ENCODE measurements at places on chromosomes 7 and 10.
A peak's percentile ranks its signal among the peaks of the same experiment; 100 is the strongest.

DNA sequence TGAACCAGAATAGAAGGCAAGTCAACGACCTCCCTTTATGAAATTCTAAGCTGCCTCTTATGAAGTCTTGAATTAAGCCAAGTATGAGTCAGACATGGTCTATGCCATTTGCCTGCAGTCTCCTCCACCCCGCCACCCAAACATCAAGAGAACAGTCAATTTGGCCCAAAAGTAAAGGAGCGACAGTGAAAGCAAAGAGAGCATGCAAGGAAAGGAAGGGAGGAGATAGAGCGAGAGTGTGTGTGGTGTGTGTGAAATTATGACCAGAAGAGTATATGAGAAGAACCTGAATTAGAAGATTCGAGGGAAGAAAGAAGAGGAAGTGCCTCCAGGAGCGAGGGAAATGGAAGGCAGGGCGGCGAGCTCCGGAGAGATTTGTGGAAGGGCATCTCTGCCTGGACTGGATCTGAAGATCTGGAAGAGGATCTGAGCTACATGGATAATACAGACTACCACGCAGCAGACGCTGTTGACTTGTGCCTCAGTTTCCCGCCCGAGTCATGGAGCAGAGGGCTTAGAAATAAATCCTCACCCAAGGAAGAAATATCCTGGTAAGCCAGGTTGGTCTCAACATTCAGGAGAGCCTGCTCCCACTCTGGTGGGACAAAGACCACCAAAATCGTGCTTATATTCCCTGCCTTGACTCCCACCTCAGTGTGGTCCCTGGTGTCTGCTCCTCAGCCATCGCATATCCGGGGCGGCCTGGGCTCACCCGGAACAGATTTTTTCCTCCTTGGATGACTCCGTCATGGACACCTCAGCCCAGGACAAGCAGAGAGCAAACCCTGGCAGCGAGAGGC is 459 bp downstream of the ZDHHC6 start:
- DNase-seq = peak; percentile 10

- no peak for DNase-seq
These were observed 41.5 kb upstream of the PPP3CB start for GRCh38 chr10:73537288-73537687.

- no peak for DNase-seq
These were observed 22.1 kb downstream of the ANTXRL start for GRCh38 chr10:46308666-46309450.

DNA sequence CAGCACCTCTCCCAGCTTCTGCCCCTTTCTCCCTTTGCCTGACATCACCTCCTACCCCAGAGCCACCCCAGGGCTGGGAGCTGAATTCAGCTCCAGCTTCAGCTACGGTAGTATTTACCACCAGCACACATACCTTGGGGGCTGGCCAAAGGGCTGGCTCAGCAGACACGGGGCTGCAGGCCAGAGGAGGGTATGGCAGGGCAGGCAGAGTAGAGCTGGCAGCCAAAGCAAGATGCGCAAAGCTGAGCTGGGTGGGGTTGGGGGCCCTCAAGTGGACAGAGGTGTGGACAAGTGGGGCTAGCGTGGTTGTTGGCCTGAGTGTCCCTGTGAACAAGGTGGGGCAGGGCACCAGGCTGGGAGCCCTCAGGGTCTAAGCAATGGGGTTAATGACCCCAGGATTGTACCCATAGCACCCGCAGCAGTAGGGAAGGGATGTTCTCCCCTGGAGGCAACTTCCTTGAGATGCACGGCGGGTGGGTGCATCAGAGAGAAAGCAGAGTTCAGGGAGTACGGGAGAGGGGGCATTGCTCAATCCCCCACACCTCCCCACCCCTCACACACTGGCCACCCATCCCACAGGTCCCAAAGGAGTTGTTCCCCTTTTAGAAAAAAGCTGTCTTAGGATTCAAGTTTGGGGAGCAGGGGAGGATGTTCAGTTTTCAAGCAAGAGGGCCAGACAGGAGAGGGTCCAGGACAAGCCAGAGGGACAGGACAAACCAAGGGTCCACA is 8.0 kb downstream of the VSIR start:
- DNase-seq = no peak

DNA sequence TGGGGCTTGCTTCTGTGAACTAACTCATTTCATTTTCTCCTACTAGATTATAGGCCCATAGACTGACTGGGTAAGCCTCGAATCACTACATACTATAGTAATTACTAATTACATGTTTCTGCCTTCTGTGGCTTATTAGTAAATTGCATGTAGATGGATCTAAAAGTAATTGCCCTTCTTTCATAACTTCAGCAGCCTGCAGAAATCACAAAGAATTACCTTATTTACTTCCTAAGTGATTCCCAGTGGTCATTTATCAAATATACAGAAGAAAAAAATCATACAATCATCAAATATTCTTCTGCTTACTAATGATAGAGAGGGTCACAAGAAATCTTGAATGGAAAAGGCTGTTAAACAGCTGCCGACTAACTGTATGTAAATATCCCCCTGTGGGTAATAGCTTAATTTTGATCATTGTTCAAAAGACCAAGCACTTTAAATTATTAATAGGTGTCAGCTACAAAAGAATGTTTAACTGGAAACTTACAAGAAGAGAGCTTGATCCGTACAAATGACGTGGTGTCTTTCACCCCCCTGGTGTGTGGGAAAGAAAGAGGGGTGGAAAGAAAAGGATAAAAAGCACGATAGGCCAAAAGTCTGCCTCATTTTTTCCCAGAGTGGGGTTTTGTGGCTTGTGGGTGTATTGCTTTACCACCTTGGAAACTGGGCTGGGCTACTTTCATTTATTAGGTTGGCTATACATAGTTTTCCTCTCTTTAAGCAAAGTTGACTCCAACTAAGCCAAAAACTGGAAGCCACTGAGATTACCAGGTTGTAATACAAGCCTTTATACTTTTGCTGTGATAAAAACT is 361.8 kb upstream of the ZMIZ1 start:
- DNase-seq = no peak

DNA sequence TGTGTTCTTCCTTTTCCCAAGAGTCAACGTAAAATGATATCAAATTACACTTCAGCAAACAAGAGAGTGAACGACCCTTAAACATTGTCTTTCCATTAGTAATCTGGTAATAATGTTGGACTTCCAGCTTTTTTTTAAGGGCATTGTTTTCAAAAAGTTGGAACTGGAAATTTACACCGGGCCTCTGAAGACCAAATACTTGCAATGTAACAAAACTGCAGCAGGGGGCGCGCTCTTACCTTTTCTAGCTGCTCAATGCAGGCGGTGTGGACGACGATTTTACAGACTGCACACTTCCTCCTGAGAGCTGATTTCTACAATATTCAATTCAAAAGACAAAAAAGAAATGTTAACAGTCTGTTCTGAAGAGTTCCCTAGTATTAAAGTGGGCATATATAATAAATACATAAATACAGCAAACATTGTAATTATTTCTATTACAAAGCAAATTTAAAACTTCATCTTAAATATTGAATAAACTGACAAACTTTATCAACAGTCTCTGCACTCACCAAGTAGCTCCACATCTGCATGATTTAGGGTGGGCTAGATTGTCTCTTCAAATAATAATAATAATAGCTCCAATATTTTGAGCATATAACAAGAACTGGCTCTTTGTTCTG is 190.4 kb downstream of the DGKI start:
- DNase-seq = peak; percentile 56

GRCh38 chr7:37952240-37952639 is 31.8 kb downstream of the EPDR1 start:
- DNase-seq = no peak

DNA sequence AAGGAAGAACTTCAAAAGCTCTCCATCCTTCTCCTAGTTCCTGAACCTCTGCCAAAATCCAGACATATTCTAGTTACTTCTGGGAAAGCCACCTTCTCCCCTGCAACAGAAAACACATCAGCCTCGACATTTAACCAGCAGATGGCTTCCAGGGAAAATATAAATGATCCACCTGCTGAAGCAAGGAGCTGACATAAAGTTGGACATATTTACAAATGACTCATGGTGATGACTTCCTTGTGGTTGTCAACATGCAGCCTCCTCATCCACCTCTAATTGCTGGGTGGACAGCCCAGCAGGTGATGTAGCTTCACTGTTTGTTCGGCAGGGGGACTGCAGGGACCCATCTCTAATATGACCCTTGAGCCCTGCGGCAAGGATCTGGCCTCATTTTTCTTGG is 266.0 kb downstream of the C7orf25 start:
- no peak for DNase-seq

DNA sequence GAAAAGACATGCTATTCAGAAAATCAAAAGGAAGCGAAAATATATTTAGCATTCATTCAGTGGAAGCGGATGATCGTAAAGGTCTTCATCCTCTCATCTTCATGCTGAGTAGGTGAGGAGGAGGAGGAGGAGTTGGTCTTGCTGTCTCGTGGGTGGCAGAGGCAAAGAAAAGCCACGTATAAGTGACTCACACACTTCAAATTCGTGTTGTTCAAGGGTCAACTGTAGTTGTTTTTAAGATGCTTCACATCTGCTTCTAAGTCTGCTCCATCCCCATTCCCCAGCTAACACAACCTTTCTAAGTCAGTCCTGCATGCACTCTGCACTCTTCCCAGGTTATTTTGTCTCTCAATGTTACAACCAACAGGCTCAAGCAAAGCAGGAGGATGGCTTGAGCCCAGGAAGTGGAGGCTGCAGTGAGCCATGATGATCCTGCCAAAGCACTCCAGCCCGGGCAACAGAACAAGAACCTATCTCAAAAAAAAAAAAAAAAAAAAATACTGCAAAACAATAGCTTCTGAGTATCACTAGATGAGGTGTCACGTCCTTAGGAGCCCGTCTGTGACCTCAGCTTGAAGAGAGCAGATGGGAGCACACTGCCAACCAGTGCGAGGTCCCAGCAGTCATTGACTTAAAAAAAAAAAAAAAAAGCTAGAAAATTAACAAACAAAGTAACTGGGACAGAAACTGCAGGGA is 70.5 kb downstream of the SFMBT2 start:
- DNase-seq = no peak

DNA sequence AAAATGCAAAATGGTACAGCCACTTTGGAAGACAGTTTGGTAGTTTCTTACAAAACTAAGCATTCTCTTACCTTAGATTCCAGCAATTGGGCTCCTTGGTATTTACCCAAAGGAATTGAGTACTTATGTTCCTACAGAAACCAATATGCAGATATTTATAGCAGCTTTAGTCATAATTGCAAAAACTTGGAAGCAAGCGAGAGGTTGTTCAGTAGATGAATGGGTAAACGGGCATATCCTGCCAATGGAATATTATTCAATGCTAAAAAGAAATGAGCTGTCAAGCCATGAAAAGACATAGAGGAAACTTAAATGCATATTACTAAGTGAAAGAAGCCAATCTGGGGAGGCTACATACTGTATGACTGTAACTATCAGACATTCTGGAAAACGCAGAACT is 926.7 kb downstream of the TYW1 start:
- DNase-seq = no peak

DNA sequence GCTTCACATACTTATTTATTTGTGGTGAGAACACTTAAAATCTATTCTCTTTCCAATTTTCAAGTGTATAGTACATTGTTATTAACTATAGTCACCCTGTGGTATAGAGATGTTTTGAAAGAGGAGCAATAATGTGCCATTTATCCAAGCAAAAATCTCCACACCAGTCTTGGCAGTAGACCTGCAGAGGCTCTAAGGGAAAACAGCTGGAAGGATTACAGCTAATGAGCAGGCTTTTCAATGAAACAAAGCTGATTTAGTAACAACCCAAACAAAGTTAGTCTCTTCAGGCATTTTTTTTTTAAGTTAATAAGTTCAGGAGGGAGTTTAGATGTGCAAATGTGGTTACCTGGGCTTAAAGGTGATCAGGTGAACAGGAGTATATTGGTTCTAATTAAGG is 101.9 kb downstream of the EVX1 start:
- DNase-seq = no peak

- peak; percentile 11 for DNase-seq
These were observed 8.9 kb downstream of the LCOR start for GRCh38 chr10:96840841-96841518.

DNA sequence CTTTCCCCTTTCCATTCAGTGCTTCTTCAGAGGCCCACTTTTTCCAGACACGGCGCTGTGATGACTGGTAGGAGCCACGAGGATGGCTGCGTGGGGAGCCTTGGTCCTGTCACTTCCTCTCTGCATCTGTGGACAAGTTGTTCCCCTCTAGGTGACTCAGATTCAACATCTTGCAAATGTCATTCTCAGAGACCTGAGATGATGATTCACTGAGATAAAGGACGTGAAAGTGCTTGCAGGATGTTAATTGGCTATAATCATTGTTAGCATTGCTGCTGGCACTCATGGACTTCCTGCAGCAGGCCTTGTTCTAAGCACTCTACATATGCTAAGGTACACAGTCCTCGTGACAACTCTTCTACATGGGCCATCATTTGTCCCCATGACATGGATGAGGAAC is 489.8 kb upstream of the ZMIZ1 start:
- DNase-seq = no peak

- DNase-seq = no peak
These were observed 269.1 kb downstream of the ZNF248 start for GRCh38 chr10:37588299-37588698.

GRCh38 chr10:44771233-44771995 is 139.7 kb upstream of the TMEM72 start:
- DNase-seq = no peak

DNA sequence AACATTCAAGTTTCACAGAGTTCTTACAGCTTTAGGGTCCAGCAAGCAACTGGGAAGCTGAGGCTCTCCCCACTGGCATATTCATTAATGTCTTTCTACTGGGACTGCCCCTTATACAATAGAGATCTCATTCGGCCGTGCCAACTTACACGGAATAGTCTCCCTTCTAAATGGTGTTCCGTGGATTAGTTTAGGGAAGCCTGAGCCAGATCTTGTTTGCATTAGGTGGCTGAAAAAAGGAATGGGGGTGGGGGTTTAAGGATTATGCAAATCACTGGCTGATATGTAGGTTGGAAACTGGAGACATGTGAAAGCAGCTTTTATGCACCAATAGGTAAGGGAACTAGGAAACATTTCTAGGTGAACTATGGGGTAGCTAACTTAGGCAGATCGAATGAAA is 218.3 kb downstream of the TRIL start:
- no peak for DNase-seq

GRCh38 chr7:42074076-42074475 is 162.9 kb downstream of the GLI3 start:
- no peak for DNase-seq

DNA sequence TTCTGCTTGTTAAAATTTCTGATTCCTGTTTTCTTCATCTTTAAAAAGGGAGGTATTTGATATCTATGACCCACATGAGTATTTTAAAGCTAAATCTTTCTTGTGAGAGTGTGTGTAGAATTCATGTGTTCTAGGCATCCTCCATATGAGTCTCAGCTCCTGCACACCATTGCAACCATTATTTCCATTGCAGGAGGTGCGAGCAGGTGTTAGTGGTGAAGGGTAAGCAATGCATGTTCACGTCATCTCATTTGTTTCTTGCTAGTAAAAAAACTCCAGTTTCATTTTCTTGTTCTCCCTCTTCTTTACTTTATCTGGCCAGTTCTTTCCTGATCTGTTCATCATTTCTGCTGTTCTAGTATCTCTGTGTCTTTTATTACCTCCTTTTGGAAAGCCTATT is 100.5 kb downstream of the ADRA2A start:
- no peak for DNase-seq

GRCh38 chr10:2920168-2920567 is 147.2 kb upstream of the PFKP start:
- no peak for DNase-seq

Data from CD4-positive, alpha-beta T cell treated with Interleukin-17A for 4 hours (primary cell).